ENCODE measurements at places on chromosomes 1 and 21.

GRCh38 chr1:233844692-233845091 lies 59.8 kb upstream of the SLC35F3 start:
- no peak for DNase-seq

- DNase-seq, result no peak
Measured at GRCh38 chr1:235441159-235441685, 63.0 kb downstream of the B3GALNT2 start.

GRCh38 chr1:113811156-113811887 lies 954 bp downstream of the RSBN1 start:
- DNase-seq, result no peak

DNA sequence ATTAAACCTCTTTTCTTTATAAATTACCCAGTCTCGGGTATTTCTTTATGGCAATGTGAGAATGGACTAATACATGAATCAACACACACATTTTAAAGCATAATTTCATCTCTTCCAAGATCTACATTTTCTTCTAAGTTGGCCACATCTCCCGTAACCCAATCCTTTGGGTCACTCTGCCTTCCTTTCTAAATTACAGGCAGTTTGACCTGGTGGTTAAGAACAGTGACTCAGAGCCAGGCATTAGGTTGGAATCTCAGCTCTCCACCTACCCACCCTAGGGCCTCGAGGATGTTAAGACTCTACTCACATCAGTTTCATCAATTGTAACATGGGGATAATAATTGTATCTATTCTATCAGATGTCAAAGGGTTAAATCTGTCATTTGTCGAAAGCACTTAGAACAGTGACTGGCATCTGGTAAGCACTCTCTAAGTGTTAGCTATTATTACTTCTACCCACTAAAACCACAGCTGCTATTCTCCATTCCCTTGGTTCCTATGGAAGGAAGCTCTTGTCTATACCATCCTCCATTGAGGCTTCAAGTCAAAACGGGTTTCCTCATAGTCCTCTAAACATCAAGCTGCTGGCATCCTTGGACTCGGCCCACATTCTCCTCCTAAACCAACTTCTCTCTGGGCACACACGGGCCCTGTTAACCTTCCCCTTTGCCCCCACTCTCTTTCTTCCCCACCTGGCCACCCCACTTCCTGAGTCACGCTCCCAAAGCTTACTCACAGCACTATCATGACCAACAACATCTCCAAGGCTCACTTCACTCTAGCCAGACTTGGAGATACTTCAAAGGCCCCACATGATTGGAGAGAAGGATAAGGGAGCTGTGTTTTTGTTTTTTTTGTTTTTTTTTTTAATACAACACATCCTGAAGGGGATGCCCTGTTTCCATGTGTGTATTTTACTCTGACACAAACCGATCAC lies 116.9 kb downstream of the TGFBR3 start:
- no peak for DNase-seq

GRCh38 chr1:238152119-238152518 lies 261.4 kb upstream of the ZP4 start:
- no peak for DNase-seq

- no peak for DNase-seq
Measured at GRCh38 chr1:29709704-29710280, 473.5 kb downstream of the PTPRU start.

DNA sequence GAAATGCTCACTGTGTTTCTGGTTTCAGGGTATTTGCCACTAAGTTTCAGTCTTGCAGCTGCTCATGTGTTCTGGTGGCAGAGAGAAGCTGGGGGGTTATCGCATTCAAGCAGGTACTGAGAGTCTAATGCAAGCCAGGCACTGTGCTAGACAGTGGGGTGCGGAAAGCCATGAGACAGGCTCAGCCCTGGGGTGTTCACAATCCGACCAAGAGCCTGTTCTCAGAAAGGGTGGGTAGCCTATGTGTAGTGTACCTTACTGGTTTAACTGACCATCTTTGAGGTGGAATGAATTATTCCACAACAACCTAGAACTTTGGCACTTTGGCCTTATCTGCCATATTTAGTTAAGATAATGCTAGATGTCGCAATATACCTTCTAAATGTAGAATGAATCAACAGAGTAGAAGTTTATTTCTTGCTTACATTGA lies 55.3 kb upstream of the ROR1 start:
- no peak for DNase-seq

- no peak for DNase-seq
Measured at GRCh38 chr1:210233216-210233494, 559 bp downstream of the SERTAD4 start.

DNA sequence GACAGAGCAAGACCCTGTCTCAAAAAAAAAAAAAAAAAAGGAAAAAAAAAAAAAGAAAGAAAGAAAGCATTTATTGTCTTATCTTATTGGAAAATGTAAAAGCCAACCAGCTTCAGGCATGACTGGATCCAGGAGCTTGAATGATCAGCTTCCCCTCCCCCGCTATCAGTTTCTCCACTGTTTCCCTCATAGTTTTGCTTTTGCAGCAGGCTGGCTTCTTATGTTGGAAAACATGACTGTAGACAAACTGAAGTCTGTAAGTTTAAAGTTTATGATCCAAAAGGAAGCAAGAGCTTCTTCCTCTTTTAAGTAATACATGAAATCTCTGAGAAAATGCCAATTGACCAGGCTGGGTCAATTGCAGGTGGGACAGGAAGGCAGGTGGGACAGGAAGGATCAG lies 52.2 kb downstream of the FHAD1 start:
- DNase-seq, result no peak

GRCh38 chr1:15430787-15431570 lies 7.3 kb upstream of the CTRC start:
- DNase-seq, result no peak

GRCh38 chr1:152170287-152170905 lies 11.4 kb upstream of the RPTN start:
- DNase-seq, result no peak

DNA sequence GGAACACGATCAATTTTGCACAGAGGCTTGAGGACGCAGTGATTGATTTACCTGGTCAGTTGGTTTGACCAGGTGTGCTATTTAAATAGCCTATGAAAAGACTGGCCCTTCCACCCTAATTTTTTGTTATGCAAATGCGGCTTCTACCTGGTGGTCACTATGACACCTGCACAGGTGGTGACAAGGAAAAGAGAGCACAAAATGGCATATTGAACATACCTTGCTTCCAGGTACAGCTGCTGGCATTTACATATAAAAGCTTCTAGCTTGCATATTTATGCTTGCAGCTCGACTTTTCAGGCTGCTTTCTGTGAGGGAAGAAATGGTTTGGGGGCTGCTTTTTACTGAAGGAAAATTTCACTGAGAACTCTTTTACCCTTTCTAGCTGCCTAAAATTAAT lies 15.3 kb upstream of the FMO4 start:
- no peak for DNase-seq

DNA sequence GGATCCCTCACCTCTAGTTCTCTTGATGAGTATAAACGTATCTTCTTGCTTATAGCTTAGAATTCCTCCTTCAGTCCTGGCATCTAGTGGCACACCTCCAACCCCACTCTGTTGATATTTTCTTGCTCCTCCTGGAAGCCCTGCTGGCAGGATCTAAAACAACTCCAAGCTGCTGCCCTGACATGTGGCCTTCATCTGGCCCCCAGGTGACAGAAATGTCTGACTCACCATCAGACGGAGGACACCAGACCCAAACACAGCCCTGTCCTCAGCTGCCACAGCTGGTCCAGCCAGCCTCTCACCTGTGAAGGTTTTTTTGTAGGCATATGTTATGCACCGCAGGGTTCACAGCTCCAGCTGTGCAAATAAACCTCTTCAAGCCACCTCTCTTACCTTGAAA lies 53.4 kb downstream of the KRTAP19-8 start:
- no peak for DNase-seq

- no peak for DNase-seq
Measured at GRCh38 chr1:43945674-43946235, 995 bp upstream of the IPO13 start.

GRCh38 chr1:24931146-24931467 lies 1.0 kb upstream of the RUNX3 start:
- DNase-seq, result no peak

- DNase-seq, result no peak
Measured at GRCh38 chr1:72435025-72435424, 152.7 kb upstream of the NEGR1 start.

DNA sequence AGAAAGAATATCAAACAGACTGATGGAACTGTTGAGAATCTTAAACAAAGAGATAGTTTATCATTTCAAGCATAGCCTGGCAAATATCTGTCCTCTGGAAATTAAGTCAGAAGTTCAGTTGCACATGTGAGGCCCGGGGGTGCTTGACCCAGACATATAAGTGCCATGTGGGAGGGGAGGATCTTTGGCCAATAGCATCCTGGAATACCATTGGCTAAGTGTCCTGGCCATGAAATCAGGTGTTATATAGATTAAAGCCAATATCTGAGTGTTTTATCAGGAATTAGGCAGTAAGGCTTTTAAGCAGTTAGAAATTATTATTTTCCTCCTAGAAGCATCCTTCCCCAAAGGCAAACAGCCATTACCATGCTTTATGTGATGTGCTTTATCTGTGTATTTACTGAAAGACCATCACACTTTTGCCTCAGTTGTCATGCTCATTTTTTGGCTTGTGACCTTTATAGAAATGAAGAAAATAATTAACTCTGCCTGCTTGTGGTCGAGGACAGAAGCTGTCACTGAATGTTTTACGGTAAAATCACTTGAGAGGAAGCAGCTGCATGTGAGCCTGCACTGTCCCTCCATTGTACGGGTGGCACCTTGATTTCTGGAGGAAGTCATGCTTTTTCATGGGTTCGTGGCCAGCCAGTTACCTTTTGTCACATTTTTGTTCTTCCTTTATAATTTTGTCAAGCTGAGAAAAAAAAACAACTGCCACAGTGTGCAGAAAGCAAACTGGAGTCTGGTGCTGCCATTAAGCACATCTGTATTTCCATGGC lies 259.9 kb upstream of the FMN2 start:
- no peak for DNase-seq

- DNase-seq, result no peak
Measured at GRCh38 chr1:3774946-3775489, 2.5 kb downstream of the SMIM1 start.

- peak; percentile 25 for DNase-seq
Measured at GRCh38 chr21:29376556-29376955, 77.8 kb downstream of the BACH1 start.

- DNase-seq, result no peak
Measured at GRCh38 chr1:234902774-234903547, 225.7 kb downstream of the TOMM20 start.

- DNase-seq, result no peak
Measured at GRCh38 chr1:18352636-18353265, 128.0 kb upstream of the KLHDC7A start.

GRCh38 chr21:22754746-22755145 lies 1756.5 kb downstream of the NCAM2 start:
- DNase-seq, result no peak

- no peak for DNase-seq
Measured at GRCh38 chr1:236228411-236228810, 53.3 kb downstream of the ERO1B start.

DNA sequence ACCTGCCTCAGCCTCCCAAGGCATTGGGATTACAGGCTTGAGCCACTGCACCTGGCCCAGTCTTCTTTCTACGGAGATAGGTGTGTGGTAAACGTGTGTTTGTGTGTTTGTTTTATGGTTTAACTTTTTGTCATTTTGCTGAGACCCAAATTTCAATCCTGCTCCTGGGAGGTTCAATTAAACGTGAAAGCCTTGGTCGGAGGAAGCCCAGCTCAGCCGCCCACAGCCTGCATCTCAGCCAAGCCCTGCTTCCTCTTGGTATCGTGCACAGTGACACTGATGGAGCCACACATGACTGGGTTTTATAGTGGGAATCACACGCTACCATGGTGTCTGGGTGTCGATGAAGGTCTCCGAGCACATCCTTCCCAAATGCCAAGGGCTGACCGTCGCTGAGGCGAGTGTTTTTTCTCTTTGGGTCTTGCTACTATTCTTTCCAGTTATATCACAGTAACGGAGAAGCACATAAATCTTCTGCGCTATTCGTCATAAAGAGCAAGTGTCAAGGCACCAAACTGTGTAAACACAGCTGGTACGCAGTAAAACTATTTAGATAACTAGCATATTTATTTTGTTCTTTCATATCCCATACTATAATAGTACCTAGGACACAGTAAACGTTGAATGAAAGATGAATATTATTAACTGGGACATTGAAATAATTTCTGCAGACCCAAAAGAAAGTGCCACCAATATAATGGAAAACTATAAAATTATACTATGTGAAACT lies 39.3 kb downstream of the HLCS start:
- no peak for DNase-seq

DNA sequence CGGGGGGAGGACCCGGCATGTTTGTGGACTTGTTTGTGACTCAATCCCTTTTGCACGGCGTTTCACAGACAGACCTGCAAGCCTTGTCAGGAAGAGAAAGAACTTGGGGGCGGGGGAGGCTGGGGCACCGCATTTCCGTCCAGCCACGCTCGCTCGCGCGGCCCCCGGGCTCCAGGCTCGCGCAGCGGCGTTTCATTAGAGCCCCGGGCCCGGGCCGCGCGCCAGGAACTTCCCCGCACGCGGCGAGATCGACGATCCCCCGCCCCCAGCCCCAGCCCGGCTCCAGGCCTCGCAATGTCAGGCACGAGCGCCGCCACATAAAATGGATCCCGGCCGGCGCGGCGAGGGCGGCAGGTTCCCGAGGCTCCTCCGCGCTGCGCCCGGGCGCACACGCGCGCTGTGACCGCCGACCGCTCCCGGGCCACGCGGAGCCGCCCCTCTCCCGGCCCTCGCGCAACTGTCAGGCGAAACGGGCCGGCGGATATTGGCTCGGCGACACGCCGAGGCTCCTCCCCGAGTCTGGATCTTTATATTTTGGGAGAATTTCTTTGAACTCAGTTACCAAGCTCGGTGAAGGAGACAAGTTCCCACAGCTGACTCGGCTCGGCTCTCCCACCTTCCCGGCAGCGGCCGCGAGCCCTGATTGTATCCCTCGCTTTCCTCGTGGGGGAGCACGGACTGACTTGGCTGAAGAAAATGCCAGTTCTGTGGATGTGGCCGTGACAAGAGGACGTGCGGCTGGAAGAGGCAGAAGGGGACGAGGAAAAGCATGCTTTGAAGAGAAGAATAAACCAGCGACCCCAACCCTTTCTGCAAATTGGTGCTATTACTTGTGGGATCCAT lies at the start of gene KIF26B:
KIF26B (plus strand) TSS at position 557 of the 843 bp plus-strand sequence. CDS start 440 bp downstream, outside the sequence.
- no peak for DNase-seq

DNA sequence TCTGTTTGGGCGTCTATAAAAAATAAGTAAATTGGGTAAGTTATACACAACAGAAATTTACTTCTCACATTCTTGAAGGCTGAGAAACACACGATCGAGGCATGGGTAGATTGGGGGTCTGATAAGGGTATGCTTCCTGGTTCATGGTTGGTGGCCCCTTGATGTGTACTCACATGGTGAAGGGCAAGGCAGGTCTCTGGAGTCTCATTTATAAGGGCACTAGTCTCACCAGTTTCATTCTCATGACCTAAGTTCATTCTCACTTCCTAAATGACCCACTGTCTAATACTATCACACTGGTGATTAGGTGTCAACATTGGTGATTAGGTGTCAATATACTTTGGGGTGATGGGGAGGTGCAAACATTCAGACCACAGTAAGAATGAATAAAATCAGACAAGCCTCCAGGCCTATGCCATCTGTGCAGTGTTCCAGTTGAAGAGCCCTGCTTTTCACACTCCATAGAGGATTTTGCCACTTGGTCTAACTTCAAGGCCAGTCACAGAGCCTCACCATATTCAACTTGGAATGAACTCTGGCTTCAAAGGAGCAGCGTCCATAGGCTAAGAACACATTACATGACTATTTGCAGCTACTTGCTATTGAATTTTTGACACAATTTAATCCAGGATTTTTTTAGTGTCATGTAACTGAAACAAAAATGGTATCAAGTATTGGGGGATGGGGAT lies 2.5 kb upstream of the GBP4 start:
- DNase-seq, result no peak

GRCh38 chr1:100700586-100700985 lies 19.0 kb upstream of the VCAM1 start:
- no peak for DNase-seq

- no peak for DNase-seq
Measured at GRCh38 chr1:215594640-215595039, 27.5 kb downstream of the KCTD3 start.

All from stimulated activated CD8-positive, alpha-beta memory T cell treated with anti-CD3 and anti-CD28 coated beads, Interleukin-15, amount 100 ng/mL, for 48 hours (primary cell).